Esophagus muscularis mucosa (tissue), 4 donors: ENCODE measurements at places on chromosomes 11 and 22.
A peak's percentile ranks its signal among the peaks of the same experiment; 100 is the strongest.

GRCh38 chr11:82701847-82702520 lies 31.7 kb downstream of the FAM181B start:
- H3K4me3 ChIP-seq: no peak overlapping the region
- H3K27ac ChIP-seq: no peak overlapping the region
- H3K27me3 ChIP-seq: peaks cover 10% of the 10 kb centered on the region
- H3K36me3 ChIP-seq: no peaks in the 10 kb centered on the region
- DNase-seq: peak; percentile 91

DNA sequence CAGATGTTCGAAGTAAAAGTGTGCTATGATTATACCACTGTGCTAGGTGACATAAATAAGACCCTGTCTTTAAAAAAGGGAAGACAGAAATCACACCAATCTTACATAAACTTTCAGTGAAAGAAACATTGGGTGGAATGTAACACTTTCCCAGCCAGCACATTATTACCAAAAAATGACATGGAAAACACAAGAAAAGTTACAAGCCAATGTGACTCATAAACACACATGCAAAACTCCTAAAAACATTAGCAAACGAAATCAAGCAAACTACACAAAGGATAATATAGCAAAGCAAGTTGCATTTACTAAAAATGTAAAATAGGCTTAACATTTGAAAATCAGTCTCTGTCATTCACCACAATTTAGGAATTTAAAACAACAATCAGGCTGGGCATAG lies 47.0 kb downstream of the SBF2 start:
- H3K36me3 ChIP-seq: no peaks in the 10 kb centered on the region
- no peak overlapping the region for H3K4me3 ChIP-seq
- H3K4me1 ChIP-seq: peaks cover 11% of the 10 kb centered on the region
- no peak overlapping the region for H3K27ac ChIP-seq
- DNase-seq: no peak

- DNase-seq: no peak
- no peak overlapping the region for H3K4me3 ChIP-seq
- H3K27ac ChIP-seq: no peak overlapping the region
- no peaks in the 10 kb centered on the region for H3K4me1 ChIP-seq
Observed at GRCh38 chr11:3609416-3610265, 32.2 kb downstream of the ART5 start.

GRCh38 chr11:86570451-86570850 lies 102.0 kb downstream of the ME3 start:
- H3K4me1 ChIP-seq: peaks cover 33% of the 10 kb centered on the region
- H3K4me3 ChIP-seq: no peak overlapping the region
- H3K36me3 ChIP-seq: no peaks in the 10 kb centered on the region
- H3K27me3 ChIP-seq: no peaks in the 10 kb centered on the region
- DNase-seq: peak; percentile 78
- H3K27ac ChIP-seq: no peak overlapping the region

- no peak for DNase-seq
- H3K36me3 ChIP-seq: no peaks in the 10 kb centered on the region
- H3K4me3 ChIP-seq: no peak overlapping the region
- no peaks in the 10 kb centered on the region for H3K27me3 ChIP-seq
- H3K4me1 ChIP-seq: peaks cover 4% of the 10 kb centered on the region
Observed at GRCh38 chr11:7540830-7541555, 27.2 kb downstream of the PPFIBP2 start.
